ENCODE measurements at places on chromosomes 1 and 21.

DNA sequence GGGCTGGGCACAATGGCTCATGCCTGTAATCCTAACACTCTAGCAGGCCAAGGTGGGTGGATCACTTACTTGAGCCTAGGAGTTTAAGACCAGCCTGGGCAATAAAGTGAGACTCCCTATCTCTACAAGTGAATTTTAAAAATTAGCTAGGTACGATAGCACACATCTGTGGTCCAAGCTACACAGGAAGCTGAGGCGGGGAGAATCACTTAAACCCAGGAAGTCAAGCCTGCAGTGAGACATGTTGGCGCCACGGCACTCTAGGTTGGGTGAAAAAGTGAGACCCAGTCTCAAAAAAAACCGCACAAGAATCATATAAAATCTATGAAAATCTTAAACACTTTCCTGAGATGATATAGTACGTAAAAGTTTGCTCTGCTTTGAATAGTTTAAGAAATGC is 30.2 kb downstream of the DBT start:
- no peak for DNase-seq

GRCh38 chr1:82323144-82323841 is 522.6 kb downstream of the ADGRL2 start:
- no peak for DNase-seq

DNA sequence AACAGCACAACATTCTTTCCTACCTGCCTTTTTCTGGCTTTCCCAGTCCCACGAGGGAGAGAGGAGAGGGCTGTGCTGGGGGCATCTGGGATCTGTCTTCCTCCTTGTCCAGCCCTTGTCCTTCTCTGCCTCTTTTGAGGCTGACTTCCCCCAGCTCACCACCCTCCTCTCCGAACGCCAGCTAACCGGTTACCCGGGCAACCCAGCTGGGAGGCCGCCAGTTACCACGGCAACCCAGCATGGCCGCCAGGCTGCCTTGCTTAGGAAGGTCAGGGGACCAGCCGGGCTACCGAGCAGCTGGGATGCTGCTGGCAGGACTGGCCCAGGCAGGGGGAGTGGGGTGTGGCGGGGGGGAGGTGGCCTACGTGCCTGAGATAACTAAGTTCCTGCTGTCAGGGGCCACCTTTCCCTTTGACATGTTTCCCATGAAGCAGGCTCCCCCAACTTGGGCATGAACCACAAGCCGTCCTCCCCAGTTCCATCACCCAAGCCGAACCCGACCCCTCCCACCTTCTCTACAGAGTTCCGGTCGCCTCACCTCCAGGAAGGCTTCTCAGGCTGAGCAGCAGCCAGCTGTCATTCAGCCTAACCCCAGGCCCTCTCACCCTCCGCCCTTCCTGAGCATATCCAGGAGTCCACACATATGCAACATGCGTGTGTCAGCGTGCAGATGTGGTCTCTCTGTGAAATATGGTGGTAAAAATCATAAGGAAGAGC is 8.7 kb downstream of the PLEKHA6 start:
- DNase-seq: no peak

DNA sequence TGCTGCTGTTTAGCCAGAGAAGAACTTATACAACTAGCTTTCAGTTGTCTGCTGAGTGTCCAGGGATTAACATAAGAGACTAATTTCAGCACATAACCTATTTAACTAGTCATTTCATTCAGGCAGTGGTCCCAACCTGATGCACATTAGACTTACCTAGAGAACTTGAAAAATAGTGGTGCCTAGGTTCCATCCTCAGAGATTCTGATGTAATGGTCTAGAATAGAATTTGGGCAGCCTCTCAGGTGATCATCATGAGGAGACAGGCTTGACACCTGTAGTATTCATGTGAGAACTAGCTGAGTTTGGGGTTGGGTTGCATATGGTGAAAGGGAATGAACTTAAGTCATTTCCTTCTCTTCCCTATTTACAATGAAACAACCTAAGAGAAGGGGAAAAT is 24.8 kb downstream of the CNST start:
- no peak for DNase-seq

GRCh38 chr1:149844650-149845255 is 54.6 kb upstream of the BOLA1 start:
- DNase-seq: no peak

Measured in NCI-H510A (cell line).